ENCODE measurements at places on chromosomes 3 and 15.

GRCh38 chr15:95329362-95329761, 1001.1 kb upstream of the NR2F2 start:
- no peak overlapping the region for H3K4me3 ChIP-seq
- DNase-seq: no peak
- H3K27me3 ChIP-seq: no peaks in the 10 kb centered on the region

DNA sequence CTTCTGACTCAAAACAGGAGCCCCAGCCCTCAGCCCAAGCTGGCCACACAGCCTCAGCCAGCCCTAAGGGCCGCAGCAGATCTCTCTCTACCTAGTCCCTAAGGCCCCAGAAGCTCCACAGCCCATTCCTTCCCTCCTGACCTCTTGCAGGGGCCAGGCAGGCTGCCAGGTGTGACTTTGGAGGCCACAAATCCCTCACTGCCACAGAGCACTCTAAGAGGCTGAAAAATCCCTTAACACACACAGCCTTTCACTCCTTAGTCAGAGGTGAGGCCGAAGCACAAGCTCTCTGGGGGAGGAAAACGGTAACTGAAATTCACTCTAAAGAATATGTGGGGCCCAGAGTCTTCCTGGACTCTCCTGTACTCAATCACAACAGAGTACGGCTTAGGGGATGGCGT, 23.3 kb downstream of the LRRC2 start:
- no peak for DNase-seq
- H3K4me3 ChIP-seq: no peak overlapping the region
- H3K4me1 ChIP-seq: no peaks in the 10 kb centered on the region

DNA sequence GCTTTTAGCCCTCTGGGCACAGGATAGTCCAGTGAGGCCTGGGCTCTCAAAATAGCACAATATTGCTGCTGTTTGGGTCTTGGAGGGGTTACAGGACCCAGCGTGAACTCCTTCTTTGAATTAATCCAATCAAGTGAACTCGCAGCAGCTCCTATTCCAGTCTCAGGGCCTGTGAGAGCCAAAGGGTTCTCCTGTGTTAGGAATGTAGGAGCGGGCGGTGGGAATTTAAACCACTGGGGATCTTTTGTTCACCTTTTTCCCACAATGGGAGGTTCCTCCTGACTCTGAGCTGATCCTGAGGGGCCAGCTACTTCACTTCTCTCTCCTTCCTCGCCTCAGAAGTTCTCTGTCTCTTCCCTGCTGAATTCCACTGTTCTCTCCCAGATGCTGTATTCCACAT, 504.0 kb downstream of the UNC13C start:
- H3K4me3 ChIP-seq: no peak overlapping the region
- no peak overlapping the region for H3K27ac ChIP-seq
- no peaks in the 10 kb centered on the region for H3K4me1 ChIP-seq
- no peaks in the 10 kb centered on the region for H3K36me3 ChIP-seq

DNA sequence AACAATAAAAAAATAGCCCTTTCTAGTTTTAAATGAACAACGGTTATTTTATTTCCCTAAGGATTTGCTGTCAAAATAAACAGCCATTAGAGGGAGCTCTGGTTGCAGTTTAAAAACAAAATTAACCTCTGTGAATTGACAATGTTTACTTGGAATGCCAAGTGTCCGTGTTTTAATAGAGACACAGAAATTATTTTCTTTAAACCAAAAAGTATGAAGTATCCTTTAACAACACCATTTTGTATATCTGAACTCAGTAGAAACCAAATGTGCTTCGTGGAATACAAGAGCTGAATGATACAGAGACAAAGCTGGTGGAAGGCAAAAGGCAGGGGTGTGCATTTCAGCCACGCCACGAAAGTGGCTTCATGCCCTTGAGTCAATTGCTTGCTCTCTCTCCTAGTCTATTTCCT, 74.4 kb downstream of the MOBP start:
- no peak for DNase-seq
- no peak overlapping the region for H3K4me3 ChIP-seq
- no peaks in the 10 kb centered on the region for H3K4me1 ChIP-seq

DNA sequence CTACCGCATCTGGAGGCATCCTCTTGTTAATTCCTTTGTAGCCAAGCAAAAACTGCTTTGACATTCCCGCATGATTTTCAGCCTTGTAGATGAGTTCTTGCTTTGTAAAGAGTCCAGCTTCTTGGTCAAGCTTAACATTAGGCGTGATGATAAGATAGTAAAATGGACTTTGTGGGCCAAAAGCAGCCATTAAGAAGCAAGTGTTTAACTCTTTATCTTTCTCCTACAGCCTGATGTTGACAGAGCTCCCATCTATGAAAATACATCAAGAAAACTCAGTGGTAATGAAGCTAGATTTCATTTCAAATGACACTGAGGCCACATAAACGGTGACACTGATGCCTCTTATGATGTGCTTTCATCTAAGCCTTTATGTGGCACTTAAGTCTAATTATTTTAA, 33.2 kb downstream of the FNDC3B start:
- H3K4me3 ChIP-seq: no peak overlapping the region
- H3K4me1 ChIP-seq: peaks cover 5% of the 10 kb centered on the region

DNA sequence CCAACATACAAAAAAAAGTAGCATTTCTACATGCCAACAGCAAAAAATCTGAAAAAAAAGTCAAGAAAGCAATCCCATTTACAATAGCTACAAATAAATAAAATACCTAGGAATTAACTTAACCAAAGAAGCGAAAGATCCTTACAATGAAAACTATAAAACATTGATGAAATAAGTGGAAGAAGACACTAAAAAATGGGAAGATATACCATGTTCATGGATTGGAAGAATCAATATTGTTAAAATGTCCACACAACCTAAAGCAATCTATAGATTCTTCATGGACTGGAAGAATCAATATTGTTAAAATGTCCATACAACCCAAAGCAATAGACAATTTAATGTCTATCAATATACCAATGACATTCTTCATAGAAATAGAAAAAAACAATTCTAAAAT, 21.0 kb downstream of the PEAK1 start:
- no peak overlapping the region for H3K4me3 ChIP-seq
- DNase-seq: no peak
- no peaks in the 10 kb centered on the region for H3K27me3 ChIP-seq
- H3K4me1 ChIP-seq: no peaks in the 10 kb centered on the region
- H3K36me3 ChIP-seq: no peaks in the 10 kb centered on the region
